Activated naive CD8-positive, alpha-beta T cell treated with anti-CD3 and anti-CD28 coated beads, Interleukin-2, amount 50 U/mL, for 16 hours (primary cell): ENCODE measurements at places on chromosomes 12 and 14.

GRCh38 chr12:75959506-75959905, 72.1 kb downstream of the PHLDA1 start:
- DNase-seq = no peak

DNA sequence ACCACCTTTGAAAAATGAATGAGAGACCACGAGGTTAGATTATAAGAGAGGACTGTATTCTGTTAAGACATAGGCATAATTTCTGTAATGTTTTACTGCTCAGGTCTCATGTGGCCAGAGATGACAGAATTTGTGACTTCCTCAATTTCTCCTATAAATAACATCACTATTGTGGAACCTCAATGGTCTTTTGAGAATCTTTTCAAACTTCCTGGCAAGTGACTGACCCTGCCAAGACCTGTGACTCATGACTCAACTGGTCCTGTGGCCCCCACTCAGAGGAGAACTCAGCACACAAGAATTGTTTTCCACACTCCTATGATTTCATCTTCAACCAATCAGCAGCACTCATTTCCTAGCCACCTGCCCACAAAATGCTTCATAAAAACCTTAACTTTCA, 508.2 kb upstream of the ATP2B1 start:
- DNase-seq = no peak

- DNase-seq = no peak
Measured at GRCh38 chr14:90291699-90292098, 35.3 kb downstream of the PSMC1 start.

DNA sequence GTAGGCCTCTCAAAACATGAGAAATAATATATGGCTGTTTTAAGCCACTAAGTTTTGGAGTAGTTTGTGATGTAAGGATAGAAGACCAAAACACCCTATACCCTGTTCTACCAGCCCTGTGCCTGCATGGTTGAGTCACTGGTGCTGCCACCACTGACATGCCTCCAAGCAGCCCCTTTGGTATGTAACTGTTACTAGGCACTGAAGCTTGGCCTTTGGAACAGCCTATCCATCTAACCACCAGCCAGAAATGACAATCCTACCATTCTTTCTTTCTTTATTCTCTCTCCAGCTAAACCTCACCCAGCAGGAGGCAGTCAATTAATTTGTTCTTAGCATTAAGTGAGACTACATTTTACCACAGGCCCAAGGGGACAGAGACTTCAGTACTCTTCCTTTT, 240.3 kb downstream of the MSRB3 start:
- DNase-seq = no peak

DNA sequence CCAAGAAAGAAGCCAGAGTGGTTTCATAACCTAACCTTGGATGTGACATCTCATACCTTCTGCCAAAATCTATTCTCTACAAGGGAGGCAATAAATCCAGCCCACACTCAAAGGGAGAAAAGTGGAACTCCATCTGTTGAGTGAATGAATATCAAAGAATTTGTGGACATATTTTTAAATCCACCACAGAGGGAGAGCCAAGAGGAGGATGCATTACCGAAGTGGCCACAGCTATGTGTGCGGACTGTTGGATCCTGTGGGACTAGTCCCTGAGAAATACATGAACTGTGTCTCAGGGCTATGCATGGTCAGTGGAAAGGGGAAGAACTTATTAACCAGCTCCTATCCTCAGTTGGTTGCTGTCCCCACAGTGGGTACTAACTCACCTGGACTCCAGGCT, 273.9 kb downstream of the NUAK1 start:
- DNase-seq = no peak

DNA sequence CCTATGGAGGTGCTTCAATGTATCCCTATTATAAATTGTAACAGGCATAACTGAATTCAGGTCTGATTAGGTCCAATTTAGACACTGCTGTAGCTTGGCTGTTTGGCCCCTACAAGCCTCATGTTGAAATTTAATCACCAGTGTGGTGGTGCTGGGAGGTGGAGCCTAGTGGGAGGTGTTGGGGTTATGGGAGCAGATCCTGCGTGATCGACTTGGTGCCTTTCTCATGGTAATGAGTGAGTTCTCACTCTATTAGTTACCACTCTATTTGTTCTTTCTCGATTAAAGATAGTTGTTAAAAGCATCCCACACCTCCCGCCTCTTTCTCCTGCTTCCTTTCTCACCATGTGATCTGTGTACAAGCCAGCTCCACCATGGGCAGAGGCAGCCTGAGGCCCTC, 122.1 kb downstream of the FOXA1 start:
- no peak for DNase-seq

DNA sequence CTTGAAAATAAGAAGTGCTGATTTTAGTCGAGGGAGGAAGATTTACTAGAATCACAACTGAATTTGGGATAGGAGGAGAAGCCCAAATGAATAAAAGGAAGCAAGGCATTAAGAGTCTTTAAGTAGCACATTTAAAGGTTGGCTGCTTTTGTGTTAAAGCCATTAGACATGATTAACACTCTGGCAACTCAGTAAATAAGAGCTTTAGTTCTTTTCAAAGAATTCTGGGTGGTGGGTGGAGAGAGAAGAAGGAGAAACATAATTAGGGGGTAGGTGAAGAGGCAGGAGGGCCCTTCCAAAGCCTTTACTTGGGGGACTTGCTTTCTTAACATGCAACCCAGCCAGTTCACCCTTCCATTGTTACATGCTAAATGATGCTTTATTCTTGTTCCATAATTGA, 284.6 kb upstream of the SEL1L start:
- no peak for DNase-seq

GRCh38 chr14:79742142-79742541, 469.2 kb downstream of the DIO2 start:
- no peak for DNase-seq

- DNase-seq = no peak
Measured at GRCh38 chr14:74475678-74476077, 17.4 kb downstream of the NPC2 start.

DNA sequence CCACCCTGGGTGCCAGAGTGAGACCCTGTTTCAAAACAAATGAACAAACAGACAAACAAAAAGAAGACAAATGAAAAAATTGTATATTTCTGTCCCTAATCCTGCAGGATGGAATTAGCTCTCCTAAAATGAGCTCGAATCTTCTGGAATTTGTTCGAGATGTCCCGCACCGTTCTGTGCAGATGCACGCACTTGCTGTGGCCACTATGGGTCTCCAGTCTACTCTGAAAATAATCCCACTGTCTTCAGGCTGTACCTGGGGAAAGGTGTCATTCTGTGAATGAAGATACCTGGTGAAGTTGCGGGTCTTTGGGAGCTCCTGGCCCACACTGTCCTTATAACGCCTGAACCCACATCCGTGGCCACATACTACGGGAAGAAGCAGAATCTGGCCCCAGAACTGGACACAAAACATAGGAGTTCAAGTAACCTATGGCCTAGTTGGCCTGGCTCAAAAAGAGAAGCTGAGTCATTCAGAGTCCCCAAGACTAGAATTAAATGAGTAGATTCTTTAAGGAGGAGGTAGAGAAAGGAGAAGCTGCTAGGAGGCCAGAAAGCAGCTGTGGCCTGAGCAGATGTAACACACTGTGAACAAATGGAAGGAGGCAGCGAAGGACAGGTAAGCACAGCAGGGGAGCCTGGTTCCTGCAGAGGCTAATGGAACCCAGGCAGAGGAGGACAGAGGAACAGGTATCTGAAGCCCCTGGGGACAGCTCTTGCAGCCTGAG, 108.6 kb downstream of the FOXN3 start:
- no peak for DNase-seq

GRCh38 chr14:94471045-94471444, 5.0 kb downstream of the SERPINA9 start:
- DNase-seq = no peak

DNA sequence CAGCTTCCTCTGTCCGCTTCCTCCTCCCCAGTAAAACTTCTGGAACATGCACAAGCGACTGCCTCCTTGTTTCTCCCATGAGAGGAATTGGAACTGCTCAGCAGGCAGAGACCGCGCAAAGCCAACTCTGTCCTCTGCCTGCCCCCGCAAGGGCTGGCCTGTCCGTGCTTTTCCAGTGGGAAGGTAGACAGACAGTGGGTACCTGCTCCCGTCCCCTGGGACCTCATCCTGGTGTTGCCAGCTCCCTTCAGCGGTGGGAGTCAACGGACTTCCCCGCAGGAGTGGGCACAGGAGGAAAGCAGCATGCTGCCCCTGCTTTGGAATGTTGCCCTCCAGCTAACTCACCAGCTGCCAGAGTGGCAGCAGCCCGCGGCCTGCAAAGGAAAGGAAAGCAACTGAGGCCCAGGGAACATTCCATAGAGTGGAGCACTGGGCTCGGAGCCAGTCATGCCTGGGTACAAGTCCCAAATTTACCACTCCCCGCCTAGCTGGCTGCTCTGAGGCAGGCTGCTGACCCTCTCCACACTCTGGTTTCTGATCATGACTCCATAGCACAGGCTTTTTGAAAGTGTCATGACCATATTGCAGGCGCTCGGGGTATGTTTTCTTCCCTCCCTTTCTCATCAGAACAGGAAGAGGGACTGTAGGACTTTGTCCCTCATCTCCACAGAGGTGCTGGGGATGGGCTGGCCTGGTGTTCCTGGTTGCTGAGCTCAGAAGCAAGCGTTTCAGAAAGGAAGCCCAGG, 89.2 kb upstream of the CLMN start:
- DNase-seq = no peak

DNA sequence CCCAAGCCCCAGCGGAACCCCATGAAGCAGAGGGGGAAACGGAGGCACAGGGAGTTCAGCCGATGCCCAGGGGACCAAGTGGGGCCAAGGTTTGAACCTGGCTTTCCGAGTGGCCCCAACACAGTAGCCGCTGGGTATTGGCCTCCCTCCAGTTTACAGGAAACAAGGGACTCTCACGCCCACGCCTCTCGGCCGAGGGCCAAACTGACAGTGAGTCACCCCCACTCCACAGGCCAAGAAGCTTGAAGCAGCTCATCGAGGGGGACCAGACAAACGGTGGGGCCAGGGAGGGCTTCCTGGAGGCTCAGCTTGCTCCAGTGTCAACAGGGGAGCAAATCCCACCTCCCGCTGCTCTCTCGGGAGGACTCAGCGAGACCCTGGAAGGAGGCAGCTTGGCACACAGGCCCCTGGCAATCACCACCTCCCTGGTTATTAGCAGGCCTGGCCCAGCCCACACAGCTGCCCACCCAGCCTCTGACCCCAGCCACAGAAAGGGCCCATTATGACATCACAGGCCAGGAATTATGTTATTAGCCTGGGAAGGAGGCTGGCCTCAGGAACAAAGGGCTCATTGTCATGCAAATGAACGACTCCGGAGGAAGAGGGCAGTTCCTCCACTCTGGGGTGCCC, 54.6 kb downstream of the NCOR2 start:
- no peak for DNase-seq

- DNase-seq = no peak
Measured at GRCh38 chr12:125093681-125094330, 28.6 kb downstream of the AACS start.

- DNase-seq = no peak
Measured at GRCh38 chr12:29711381-29711780, 72.4 kb downstream of the TMTC1 start.

DNA sequence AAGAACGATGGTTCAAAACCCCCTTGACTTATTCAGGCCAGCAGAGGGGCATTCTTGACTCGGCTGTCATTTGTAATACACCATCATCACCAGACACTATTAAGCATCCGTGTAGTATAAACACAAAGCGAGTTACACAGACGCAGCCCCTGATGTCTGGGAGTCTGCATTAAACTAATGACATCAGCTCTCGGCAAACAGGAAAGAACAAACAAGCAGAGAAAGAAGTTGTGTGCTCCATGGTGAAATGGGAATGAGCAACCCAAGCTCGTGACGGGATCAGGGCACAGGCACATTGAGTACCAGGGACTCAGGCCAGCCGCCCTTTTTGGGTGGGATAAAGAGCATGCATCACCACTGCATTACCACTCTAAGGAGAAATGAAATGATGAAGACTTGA, 460.1 kb downstream of the MED13L start:
- no peak for DNase-seq

GRCh38 chr14:29548948-29549370, 378.7 kb downstream of the PRKD1 start:
- DNase-seq = no peak

GRCh38 chr12:107042801-107043200, 50.5 kb downstream of the CRY1 start:
- DNase-seq = no peak

GRCh38 chr12:50353869-50354593, 42.4 kb downstream of the FAM186A start:
- no peak for DNase-seq

DNA sequence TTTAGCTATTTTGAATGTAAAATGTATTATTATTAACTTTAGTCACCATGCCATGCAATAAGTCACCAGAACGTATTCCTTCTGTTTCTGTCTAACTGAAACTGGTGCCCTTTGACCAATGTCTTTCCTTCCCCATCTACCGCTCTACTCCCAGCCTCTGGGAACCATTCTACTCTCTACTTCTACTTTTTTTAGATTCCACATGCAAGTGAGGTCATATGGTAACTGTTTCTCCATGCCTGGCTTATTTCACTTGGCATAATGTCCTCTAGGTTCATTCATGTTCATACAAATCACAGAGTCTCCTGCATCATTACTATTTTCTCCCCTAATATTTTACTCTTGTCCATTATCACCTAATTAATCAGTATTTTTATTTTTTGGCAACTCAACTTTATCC, 160.1 kb downstream of the TMX1 start:
- DNase-seq = no peak

DNA sequence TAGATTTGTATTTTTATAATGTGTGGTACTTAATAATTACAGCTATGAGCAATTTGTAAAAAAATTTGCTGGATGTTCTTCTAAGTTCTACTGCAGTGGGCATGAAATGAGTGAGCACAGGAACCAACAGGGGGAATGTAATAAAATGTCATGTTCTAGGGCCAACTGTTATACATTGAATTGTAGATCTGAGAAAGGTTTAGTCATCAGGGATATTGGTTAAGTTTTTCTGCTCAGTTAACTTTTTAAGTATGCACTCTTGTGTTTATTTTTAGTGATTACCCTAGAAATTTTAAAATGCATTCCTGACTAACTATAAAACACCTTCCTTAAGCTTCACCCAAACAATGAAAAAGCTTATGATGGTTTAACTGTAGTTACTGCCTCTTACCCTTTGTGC, 101.8 kb downstream of the CAND1 start:
- DNase-seq = no peak

GRCh38 chr12:80485222-80485987, 41.4 kb downstream of the PTPRQ start:
- DNase-seq = no peak

- no peak for DNase-seq
Measured at GRCh38 chr14:101072945-101073597, 169.5 kb upstream of the RTL1 start.

DNA sequence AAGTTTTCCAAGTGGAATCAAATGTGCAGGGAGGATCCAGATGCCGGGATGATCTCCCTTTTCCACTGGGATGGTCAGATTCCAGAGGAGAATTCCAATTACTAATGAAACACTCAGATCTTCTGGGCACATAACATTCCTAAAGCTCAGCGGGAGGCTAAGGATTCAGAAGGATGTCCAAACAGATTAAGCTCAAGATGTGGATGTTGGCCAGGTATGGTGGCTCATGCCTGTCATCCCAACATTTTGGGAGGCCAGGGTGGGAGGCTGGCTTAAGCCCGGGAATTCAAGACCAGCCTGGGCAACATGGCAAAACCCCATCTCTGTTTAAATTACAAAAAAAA, 62.0 kb upstream of the PNMA1 start:
- no peak for DNase-seq

GRCh38 chr12:50517421-50518048, 12.8 kb downstream of the DIP2B start:
- no peak for DNase-seq
